ENCODE measurements at places on chromosomes 5 and 9. TPM values are rescaled to one million over a fixed set of nuclear protein-coding genes. Genes with fewer than 3 reads are reported as not detected.

The SMIM33 gene
- not detected for total RNA-seq

The IL5 gene
- total RNA-seq: not detected

GRCh38 chr9:19149230-19149629 is 21.9 kb upstream of the PLIN2 start:
- no peak for DNase-seq

The ELOVL7 gene
- 16.7 TPM for total RNA-seq

GRCh38 chr9:79769476-79770275 is 197.9 kb downstream of the TLE4 start:
- DNase-seq: no peak

- no peak for DNase-seq
Observed at GRCh38 chr9:96725576-96725975, 52.3 kb downstream of the ZNF510 start.

DNA sequence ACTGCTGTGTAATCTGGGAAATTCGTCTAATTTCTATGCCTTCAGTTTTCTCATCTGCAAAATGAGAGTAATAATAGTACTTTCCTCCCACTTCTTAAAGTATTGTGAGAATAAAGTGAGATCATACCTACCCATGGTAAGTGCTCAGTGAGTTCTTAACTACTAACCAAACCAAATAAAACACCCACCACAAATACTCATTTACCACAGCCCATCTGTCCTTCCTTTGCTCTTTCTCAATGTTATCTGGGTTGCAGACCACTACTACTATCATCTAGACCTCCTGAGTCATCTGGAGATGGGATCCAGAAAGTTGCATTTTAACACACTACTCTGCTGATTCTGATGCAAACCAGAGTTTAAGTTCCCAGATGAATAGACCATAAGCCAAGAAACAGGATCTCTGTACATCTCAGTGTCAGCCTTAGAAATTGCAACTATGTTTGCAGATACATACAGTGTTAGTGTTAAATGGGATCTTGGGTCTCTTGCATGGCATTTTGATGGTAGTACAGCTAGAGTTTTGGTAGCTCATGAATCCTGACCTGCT is 105.4 kb upstream of the ATP10B start:
- DNase-seq: no peak

GRCh38 chr9:76082057-76082456 is 191.6 kb downstream of the PCSK5 start:
- DNase-seq: no peak

DNA sequence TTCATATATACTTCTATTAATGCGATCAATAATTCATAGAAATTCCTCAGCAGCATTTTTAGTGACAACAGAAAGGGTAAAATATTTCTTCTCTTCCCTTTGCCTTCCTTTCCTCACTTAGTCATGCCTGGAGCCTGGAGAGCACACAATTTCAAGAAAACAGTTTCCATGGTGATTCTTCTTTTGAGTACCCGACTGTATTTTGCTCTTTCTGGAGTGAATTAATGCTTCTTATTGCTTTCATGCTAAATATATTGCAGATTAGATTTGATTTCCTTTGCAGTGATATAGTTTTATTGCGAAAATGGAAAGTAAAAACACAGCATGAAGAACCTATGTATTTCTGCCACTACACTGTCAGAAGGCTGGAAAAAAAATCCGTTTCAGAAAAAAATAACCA is 153.5 kb downstream of the PPP2R2B start:
- no peak for DNase-seq

GRCh38 chr9:133342069-133342406 is 5.9 kb downstream of the MED22 start:
- DNase-seq: no peak

- DNase-seq: no peak
Observed at GRCh38 chr5:89045216-89045615, 162.2 kb upstream of the MEF2C start.

DNA sequence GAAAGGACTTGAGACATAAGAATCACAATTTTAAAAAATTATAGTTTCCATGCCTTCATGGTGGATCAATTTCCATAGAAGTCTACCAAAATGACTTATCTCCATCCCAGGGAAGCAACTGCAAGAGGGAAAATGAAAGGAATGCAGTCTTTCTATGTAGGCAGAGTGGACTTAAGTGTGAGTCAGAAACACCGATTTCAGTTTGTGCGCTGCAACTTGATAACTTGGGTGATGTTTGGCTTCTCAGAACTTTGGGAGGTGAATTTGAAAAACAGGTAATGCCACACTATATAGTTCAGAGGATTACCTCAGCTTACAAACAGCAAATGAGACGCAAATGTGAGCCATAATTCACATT is 708 bp upstream of the CSNK1G3 start:
- DNase-seq: no peak

GRCh38 chr9:32456564-32456963 is 69.4 kb downstream of the RIGI start:
- no peak for DNase-seq

DNA sequence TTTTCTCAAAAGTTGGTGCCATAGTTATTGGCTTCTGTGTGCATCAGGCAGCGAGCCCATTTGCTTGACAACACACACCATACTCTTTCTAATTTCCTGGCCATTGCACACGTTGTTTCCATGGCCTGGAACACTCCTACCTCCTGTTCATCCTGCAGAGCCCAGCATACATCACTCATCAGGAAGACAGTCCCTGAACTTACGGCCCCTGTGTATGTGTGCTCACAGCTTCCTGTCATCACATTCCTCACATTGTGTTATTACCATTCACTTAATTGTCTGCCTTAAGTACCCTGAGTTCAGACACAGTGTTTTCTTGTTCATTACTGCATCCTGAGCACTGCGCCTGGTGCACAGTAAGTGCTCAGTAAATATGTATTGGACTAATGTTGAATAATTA is 355.9 kb downstream of the PRELID2 start:
- DNase-seq: no peak

GRCh38 chr5:4313138-4313537 is 717.5 kb downstream of the IRX1 start:
- DNase-seq: no peak

- DNase-seq: peak; percentile 42
Observed at GRCh38 chr5:73540192-73540591, 25.2 kb downstream of the ANKRA2 start.

- no peak for DNase-seq
Observed at GRCh38 chr5:147487031-147487750, 22.7 kb downstream of the DPYSL3 start.

The PPP2R2B gene
- 25.9 TPM for total RNA-seq

The HTR4 gene
- not detected for total RNA-seq

DNA sequence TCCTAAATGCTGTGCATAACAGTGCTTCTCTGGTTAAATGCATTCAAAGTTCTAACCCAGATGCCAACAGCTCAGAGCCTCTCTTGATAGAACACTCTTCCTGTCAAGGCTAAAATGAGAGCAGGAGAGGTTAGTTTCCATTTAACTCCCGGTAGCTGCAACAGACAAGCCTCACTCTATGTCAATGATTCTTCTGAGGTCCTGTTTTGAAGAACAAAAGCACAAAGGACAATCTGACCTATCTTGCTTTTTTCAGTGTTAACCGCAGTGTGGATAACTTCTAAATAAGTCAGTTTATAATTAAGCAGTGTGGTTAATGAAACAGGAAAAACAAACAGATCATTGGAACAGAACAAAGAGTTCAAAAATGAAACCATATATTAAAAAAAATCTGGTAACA is 80.7 kb downstream of the ANKRD55 start:
- no peak for DNase-seq

GRCh38 chr5:68383888-68384310 is 168.3 kb downstream of the PIK3R1 start:
- DNase-seq: no peak

- no peak for DNase-seq
Observed at GRCh38 chr9:136769710-136770191, 5.4 kb upstream of the LCN15 start.

DNA sequence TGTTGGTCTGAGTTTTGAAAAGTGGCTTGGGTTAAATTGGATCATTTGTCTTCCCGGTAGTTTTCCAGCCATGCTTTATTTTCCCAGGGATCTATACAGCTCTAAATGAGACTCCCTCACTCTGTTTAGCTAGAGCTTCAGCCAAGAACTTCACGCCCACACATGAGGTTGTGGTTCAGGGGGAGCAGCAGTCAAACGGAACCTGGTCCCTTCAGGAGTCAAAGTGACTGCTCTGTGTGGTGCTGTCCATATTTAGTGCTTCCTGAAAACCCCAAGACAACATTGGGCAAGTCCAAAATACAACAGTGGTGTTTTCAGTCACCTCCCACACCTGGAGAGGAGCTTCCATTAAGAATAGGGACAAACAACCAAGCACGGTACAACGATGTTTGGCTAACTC is 90.5 kb downstream of the ANKH start:
- DNase-seq: no peak

GRCh38 chr9:101465326-101465915 is 29.8 kb upstream of the ALDOB start:
- peak; percentile 56 for DNase-seq

- no peak for DNase-seq
Observed at GRCh38 chr9:126470241-126470993, 143.3 kb upstream of the LMX1B start.

- peak; percentile 39 for DNase-seq
Observed at GRCh38 chr5:961711-962240, 46.8 kb upstream of the NKD2 start.

The HTR1A gene
- total RNA-seq: 1.8 TPM

DNA sequence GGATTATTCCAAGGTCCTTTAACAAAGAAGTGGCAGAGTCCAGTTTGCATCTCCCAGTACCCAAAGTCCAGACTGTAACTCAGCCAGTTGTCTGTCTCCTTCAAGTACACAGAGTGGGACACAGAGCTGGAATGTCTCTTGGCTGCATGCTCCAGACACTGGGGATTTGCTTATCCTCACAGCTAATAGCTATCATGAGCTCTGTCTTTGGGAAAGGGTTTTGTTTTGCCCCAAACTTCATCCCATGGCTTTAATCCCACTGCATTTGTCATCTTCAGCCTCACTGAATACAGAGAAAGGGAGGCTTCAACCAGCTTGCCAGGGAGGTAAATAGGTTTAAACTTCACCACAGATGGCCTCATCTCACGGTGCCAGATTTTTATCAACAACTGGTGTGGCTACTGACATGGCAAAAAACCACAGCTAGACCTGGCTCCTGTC is 412.2 kb upstream of the SLC24A2 start:
- DNase-seq: no peak
